ENCODE measurements at places on chromosomes 2 and 18.

GRCh38 chr2:20092226-20092900, 40.9 kb upstream of the LAPTM4A start:
- DNase-seq: no peak

GRCh38 chr2:106028192-106028591, 165.9 kb downstream of the UXS1 start:
- no peak for DNase-seq

DNA sequence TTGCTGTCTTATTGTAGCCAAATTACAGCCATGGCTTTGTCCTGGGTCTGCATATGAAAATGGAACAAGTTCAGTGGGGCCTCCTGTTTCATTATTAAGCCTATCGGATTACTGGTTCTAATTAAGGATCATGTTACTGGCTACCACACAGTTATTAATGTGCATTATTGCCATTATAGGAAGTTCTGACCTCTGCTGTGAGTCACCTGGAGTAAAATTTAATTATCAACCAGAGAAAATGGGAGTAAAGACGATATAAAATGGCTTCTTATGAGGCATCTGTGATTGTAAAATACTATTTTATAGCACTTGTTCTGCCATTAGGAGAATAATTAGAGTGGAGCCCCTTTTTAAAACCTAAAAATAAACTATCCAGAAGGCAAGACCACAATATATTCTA, 143.3 kb upstream of the ITGB6 start:
- no peak for DNase-seq

DNA sequence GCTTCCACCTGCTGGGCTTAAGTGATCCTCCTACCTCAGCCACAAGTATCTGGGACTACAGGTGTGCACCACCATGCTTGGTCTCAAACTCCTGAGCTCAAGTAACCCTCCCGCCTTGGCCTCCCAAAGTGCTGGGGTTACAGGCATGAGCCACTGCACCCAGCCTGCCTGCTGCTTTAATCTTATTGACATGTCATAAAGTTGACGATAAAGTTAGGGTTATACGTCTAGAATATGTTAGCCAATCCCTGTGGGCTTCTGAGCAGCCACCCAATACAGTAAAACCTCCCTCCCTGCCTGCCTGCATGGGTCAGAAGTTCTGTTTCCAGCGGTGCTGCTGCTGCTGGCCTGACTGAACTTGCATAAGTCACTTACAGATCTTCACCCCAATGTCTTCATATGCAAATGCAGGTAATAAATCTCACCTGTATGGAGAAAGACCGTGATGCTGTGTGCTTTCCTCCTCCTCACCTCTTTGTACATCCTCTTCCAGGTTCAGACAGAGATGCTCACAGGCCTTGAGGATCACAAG, 30.1 kb downstream of the TGIF1 start:
- no peak for DNase-seq

DNA sequence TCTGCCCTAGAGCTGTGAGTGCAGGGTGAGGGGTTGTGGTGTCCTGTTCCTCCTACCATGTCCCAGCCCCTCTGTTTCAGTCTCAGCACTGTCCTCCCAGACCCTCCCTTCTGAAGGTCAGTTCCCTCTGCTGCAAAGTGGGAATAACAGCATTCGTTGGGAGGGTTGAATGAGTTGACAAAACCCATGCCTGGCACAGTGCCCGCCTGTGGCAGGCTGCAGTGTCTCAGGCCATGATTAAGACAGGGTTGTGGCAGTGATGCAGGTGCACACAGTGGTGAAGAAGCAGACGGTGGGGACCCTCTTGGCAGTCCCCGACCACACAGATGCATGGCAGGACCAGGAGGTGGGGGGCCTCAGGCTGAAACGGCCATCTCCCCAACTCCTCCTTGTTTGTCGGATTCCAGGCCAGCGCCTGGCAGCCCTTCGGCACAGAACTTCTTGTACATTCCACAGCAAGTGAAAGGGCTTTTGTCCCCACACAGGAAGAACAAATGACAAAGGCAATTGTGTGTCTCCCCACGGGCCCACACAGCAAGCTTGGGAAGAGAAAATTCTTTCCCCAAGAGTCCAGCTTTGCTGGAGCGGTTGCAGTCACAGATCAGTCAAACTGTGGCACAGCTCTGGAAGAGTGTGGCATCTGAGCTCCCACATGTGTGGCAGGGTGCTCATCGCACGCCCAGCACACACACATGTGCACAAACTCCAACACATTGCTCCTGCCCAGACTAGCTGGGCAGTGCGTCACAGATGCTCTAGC, 92.0 kb upstream of the MSH2 start:
- no peak for DNase-seq

GRCh38 chr2:2826621-2827020, 495.5 kb upstream of the MYT1L start:
- DNase-seq: no peak

DNA sequence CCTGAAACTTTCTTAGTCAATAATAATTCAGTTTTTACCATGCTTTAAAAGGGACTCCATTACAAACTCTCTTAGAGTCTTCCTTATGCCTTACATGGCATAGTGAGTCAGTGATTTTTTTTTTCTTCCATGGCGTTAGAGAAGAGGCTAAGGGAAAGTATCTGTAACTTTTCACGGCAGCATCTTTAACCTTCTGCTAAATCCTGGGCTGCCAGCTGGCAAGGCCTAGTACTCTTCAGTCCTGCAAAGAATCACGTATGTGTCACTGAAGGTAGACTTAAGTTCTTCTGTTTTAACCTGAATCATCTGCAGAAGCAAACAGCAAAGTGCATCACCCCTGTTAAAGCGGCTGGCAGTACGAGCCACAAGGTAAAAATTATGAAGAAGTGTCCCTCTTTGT, 286.3 kb upstream of the FN1 start:
- no peak for DNase-seq

GRCh38 chr2:143083636-143084035, 45.6 kb upstream of the ARHGAP15 start:
- DNase-seq: no peak

- DNase-seq: no peak
Observed at GRCh38 chr18:24212939-24213338, 74.1 kb downstream of the CABYR start.

DNA sequence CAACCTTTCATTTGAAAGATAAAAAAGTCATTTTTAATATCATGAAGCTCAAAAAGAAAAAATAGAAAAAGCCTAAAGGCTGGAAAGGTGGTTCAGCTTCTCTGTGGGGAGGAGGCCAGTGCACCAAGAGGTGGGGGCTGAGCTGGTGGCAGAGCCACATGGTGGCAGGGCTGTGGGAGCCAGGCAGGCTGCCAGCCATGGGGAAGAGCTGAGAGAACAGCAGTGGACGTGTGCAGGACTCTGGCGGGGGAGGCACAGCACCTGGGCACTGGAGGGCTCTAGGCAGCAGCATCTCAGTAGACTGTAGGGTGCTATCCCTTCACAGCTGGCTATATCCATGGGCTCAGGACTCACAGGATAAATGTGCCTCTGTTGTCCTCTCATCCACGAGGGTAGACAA, 47.8 kb downstream of the STK25 start:
- DNase-seq: no peak

DNA sequence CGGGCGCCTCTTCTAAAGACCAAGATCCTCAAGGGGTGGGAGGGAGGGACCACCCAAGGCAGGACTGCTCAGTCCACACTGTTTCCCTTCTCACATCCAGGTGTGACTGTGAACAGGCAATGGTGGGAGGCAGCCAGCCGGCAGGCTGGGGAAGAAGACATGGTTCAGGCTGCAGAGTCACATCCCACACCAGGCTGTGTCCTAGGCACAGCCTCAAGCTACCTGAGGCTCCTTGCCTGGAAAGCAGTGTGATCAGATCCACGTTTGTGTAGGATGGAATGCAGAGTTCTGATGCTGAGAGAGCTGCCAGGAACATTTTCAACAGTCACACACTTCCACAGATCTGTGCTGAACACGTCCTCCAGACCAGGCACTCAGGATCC, 16.4 kb downstream of the SLC66A2 start:
- DNase-seq: no peak

DNA sequence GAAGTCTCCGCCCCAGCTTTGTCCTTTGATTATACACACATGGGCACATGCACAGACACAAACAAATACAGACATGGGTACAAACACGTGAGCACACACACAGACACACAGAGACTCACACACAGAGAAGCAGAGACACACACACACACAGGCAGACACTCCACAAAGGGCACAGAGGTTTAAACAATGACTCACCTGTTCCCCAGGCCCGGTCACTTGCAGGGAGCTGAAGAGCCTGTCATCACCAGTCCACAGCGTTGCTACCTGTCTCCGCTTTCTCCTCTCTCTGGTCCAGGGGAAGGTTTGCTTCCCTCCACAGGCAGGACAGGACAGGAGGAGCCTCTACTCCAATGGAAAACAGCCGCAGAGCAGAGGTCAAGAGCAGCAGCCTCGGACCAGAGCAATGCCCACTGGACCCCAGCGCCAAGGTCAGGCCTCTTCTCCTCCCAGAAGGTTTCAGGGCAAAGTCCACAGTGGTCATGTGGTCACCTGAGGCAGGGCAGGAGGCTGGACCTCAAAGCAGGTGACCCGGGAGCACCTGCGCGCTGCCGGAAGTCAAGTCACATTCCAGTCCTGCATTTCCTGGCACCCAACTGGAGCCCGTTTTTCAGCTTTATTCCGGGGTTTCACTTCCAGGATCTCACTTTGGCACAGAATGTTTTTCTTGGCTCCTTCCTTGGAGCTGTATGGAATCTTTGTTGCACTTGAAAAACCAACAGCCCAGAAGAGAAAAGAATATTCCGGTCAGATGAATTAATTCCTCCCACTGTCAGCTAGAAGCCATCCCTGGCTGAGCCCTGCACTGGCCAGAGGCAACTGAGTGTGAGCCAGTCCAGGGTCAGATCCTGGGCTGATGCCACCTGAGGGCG, at the start of gene RAB17:
RAB17 (minus strand) TSS at position 463 of the 869 bp plus-strand sequence. CDS start 4,580 bp downstream, outside the sequence.
- no peak for DNase-seq

- DNase-seq: no peak
Observed at GRCh38 chr2:224969095-224969494, 73.2 kb downstream of the DOCK10 start.

DNA sequence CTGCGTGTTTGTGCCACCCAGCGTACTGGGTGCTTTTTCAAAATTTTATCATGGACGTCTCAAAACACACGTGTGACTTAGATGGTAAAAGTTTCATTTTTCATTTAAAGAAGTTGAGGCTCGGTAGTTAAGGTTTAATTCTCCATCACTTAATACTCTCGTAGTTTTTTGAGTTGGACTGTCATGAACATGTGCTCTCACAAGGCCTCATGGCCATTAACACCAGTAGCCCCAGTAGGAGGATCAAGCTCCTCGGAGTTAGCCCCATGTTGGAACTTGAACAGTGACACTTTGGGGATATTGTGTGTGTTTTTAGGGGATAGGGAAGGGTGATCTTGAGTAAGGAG, 15.3 kb downstream of the NMUR1 start:
- no peak for DNase-seq

DNA sequence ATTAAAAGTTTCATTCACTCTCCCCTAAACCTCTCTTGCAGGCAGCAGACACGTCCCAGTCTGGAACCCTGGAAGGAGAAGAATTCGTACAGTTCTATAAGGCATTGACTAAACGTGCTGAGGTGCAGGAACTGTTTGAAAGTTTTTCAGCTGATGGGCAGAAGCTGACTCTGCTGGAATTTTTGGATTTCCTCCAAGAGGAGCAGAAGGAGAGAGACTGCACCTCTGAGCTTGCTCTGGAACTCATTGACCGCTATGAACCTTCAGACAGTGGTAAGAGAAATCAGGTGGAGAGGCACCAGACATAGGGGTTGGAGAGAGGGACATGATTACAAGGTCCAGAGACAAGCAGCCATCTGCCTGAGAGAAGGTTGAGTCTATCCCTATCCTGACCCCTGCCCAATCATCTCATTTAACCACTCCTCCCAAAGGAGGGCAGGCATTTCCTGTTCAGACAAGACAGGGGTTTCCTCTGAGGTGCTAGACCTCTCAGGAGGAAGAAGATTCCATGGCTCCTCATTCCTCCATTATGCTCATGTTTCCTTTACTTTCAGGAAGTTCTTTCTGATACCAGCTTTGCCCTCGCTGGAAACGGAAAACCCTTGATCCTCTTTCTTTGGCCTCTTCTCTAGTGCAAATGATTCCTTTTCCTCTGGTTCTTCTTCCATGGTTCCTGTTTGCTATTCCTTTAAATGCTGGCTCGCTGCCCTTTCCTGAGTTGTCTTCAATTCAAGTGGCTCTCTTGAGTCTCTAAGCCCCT, 15.1 kb downstream of the PLCD4 start:
- no peak for DNase-seq

DNA sequence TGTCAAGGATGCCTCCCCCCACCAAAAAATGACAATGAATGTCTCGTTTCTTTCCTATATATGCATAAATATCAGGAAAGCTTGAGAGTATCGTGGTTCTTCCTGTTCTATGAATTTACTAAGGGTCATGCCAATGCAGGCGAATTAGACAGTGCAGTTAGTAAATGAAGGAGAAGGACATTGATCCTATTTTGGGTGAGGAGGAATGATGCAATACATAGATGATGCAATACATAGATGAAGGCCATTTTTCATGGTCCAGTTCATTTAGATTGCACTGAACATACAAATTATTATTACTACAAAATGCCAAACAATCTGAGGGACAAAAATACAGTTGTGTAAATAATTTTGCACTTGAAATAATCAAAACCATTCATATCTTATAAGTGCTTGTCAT, 1265.0 kb downstream of the LRP1B start:
- DNase-seq: no peak

GRCh38 chr2:70946832-70947442, 11.2 kb downstream of the ATP6V1B1 start:
- DNase-seq: peak; percentile 20

- DNase-seq: no peak
Observed at GRCh38 chr2:68083346-68083745, 20.5 kb upstream of the C1D start.

GRCh38 chr18:54023471-54023870, 201.0 kb downstream of the MBD2 start:
- no peak for DNase-seq

DNA sequence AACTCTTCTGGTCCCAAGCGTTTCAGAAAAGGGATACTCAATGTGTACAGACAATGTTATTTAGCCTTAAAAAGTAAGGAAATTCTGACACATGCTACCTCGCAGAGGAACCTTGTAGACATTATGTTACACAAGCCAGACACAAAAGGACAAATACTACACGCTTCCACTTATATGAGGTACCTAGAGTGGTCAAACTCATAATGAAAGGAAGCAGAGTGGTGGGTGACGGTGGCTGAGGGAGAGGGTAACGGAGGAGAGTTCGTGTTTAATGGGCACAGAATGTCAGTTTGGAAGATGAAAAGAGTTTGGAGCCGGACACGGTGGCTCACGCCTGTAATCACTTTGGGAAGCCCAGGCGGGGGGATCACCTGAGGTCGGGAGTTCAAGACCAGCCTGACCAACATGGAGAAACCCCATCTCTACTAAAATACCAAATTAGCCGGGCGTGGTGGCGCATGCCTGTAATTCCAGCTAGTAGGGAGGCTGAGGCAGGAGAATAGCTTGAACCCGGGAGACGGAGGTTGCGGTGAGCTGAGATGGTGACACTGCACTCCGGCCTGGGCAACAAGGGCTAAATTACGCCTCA, 1.4 kb downstream of the MCM6 start:
- no peak for DNase-seq

GRCh38 chr2:183125659-183126341, 1.6 kb downstream of the NUP35 start:
- no peak for DNase-seq
